ENCODE measurements at places on chromosomes 6 and 20.
A peak's percentile ranks its signal among the peaks of the same experiment; 100 is the strongest.

- DNase-seq: no peak
- H3K36me3 ChIP-seq: no peaks in the 10 kb centered on the region
- no peak overlapping the region for H3K4me3 ChIP-seq
- no peak overlapping the region for H3K27ac ChIP-seq
- no peaks in the 10 kb centered on the region for H3K4me1 ChIP-seq
Observed at GRCh38 chr6:126976253-126976797, 142.1 kb upstream of the RSPO3 start.

DNA sequence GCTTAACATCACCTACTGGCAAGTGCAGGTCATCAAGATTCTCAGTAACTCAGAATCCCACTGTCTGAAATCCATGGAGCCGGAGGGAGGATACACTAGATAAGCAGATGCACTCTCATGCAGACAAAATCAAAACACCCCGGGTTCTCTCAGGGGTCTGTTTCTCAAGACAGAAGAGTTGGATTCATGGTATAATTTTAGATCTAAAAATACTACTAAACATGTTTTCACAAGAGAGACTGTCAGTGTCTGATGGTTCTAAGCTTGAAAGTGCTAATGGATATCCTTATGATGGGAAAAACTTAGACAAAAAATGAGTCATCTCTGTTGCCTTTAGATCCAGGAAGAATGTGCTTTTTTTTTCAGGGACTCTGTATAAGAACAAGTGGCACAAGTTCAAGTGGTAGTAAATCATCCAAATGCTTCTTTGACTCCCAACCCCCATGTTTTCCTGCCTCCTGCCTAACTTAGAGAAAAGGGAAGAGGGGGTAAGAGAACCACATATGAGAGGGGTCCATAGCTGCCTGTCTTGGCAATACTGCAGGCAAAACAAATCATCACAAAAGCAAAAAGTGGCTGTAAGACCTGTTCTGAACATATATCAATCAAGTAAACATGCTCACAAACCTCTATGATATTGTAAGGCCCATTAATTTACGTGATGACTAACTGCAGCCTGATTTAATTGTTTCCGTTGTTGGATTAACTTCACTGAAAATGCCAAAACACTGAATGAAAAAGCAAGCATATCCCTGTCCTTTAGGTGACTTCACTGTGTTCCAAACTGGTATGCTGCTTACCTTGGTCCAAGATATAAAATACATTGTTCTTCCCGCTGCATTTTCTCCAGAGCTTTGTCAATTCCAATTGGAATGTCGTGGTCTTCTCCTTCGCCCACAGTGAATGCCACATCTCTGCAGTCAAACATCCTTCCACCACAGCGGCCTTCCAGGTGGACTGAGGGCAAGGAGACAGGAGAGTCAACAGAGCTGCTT is 84.0 kb upstream of the TULP1 start:
- no peak overlapping the region for H3K4me3 ChIP-seq
- H3K27ac ChIP-seq: peak overlapping the region; percentile 48
- DNase-seq: no peak
- H3K36me3 ChIP-seq: peaks cover 58% of the 10 kb centered on the region

DNA sequence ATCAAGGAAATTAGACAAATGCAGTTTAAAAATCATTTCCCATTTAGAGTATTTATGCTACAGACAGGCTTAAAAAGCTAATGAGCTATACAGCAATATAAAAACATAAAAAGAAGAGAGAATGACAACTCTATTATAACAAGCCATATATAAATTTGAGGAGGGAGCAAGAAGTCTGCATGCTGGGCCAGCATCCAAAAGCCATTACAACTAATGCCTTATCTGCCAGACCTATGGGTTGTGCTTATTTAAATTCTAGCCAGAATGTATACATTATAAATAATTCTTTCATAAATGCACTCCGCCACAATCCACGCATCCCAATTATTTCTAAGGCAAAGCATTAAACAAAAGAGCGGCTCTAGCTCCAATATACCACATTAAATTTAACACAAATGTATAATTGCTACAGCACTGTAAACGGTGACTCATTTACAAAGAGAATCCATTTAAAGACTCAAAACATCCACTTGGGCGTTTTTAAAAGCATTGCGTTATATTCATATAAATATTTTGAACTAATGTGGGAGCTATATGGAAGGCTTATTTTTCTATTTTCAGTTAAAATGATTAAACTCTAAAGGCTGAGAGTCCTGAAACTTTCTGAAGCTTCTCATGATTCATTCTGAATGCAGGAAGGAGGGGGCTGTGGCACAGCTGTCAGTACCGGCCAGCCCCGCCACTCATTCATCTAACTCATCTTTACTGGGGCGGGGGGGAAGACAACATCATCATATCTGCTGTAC is 37.7 kb upstream of the RAB22A start:
- no peaks in the 10 kb centered on the region for H3K36me3 ChIP-seq
- DNase-seq: no peak
- no peak overlapping the region for H3K27ac ChIP-seq
- no peaks in the 10 kb centered on the region for H3K27me3 ChIP-seq
- no peak overlapping the region for H3K4me3 ChIP-seq

- H3K4me1 ChIP-seq: peaks cover 4% of the 10 kb centered on the region
- no peak overlapping the region for H3K4me3 ChIP-seq
- no peak for DNase-seq
- no peaks in the 10 kb centered on the region for H3K27me3 ChIP-seq
- H3K27ac ChIP-seq: no peak overlapping the region
- H3K36me3 ChIP-seq: no peaks in the 10 kb centered on the region
Observed at GRCh38 chr6:40912158-40912946, 126.7 kb downstream of the UNC5CL start.

DNA sequence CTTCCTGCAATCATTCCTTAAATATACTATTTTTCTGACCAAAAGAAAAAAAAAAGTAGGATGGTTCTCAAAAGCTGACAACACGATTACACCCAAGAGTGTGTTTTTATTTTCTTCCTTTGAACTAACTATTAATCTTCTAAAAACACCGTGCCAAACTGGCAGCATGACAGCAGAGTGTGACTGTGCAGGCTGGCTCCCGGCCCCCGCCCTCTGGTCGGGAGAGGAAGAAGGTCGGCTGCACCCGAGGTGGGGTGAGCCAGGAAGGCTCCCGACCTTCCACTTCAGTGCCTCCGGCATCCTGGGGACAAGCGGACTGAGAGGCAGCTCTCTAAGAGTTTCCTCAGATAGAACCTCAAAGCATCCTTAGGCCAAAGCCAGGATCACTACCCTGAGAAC is 29.2 kb downstream of the SLC22A23 start:
- no peaks in the 10 kb centered on the region for H3K27me3 ChIP-seq
- H3K4me3 ChIP-seq: no peak overlapping the region
- no peak overlapping the region for H3K27ac ChIP-seq
- peak; percentile 41 for DNase-seq
- H3K4me1 ChIP-seq: no peaks in the 10 kb centered on the region

DNA sequence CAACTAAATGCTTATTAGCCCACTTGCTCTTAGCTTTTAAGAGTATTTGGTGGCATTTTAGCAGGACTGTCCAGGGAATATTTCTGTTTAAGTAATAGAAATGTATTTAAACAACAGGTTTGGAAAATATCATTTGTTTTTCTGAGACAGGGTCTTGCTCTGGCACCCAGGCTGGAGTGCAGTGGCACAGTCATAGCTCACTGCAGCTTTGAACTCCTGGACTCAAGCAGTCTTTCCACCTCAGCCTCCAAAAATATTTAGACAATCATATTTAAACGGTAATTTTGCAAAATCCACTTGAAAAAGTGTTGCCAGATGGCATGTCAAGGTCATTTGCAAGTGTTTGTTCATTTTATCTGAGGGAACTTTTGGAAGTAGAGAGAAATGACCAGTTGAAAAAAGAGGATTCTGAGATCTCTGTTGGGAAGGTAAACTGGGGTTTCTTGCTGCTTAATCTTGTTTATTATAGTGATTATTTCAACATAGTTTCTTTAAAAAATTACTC is 25.0 kb downstream of the AKAP7 start:
- H3K4me1 ChIP-seq: no peaks in the 10 kb centered on the region

Measured in tibial nerve (tissue), 4 donors.